Smooth muscle cell of trachea (primary cell): ENCODE measurements at places on chromosomes 2 and 18. TPM values are rescaled to one million over a fixed set of nuclear protein-coding genes. Genes with fewer than 3 reads are reported as not detected.

ACTG2 gene
- 2.2 and 4.1 TPM in 2 replicates for total RNA-seq

SANBR gene
- total RNA-seq = 11.2 and 13.4 TPM in 2 replicates

EXOC6B gene
- 27.1 and 33.2 TPM in 2 replicates for total RNA-seq

ILKAP gene
- 19.8 and 32.1 TPM in 2 replicates for total RNA-seq

NYAP2 gene
- total RNA-seq = not detected in 2 replicates

CDH7 gene
- not detected in 2 replicates for total RNA-seq

SLC8A1 gene
- total RNA-seq = 71.3 and 80.3 TPM in 2 replicates

FAM110C gene
- under 0.01 TPM in 1 of 2 replicates, not detected in the other for total RNA-seq

UBE2F gene
- total RNA-seq = 59.3 and 60.4 TPM in 2 replicates

ALPP gene
- under 0.01 TPM in 1 of 2 replicates, not detected in the other for total RNA-seq

DDX1 gene
- 65.3 and 101 TPM in 2 replicates for total RNA-seq

TSPYL6 gene
- total RNA-seq = under 0.01 TPM in 1 of 2 replicates, not detected in the other

FAM228B gene
- 6.3 and 9.3 TPM in 2 replicates for total RNA-seq

ABHD1 gene
- total RNA-seq = under 0.01 and 0.15 TPM in 2 replicates

TDRD15 gene
- total RNA-seq = not detected in 2 replicates

SPEG gene
- 11.3 and 21.7 TPM in 2 replicates for total RNA-seq

XDH gene
- total RNA-seq = 0.87 and 1.3 TPM in 2 replicates

NT5C1B gene
- total RNA-seq = not detected in 2 replicates

CKAP2L gene
- 0.50 and 15.3 TPM in 2 replicates for total RNA-seq

REG1B gene
- not detected in 2 replicates for total RNA-seq

DUSP19 gene
- 3.5 TPM in 2 replicates for total RNA-seq

NPHP1 gene
- 5.1 and 8.3 TPM in 2 replicates for total RNA-seq

ZC3H15 gene
- total RNA-seq = 56.2 and 93.1 TPM in 2 replicates

KLHL29 gene
- 4.2 and 13.9 TPM in 2 replicates for total RNA-seq

FAM237A gene
- not detected in 2 replicates for total RNA-seq

DHRS9 gene
- not detected in 2 replicates for total RNA-seq

SKOR2 gene
- not detected in 2 replicates for total RNA-seq

FSHR gene
- not detected in 2 replicates for total RNA-seq

GAL3ST2 gene
- 0.15 TPM in 1 of 2 replicates, not detected in the other for total RNA-seq

ONECUT2 gene
- total RNA-seq = under 0.01 TPM in 2 replicates

POTEC gene
- not detected in 2 replicates for total RNA-seq

MXD1 gene
- 4.0 and 4.9 TPM in 2 replicates for total RNA-seq

LINC00305 gene
- total RNA-seq = not detected in 2 replicates

MARCO gene
- not detected in 2 replicates for total RNA-seq

ANKRD30BL gene
- not detected in 2 replicates for total RNA-seq

CPO gene
- total RNA-seq = 0.17 TPM in 1 of 2 replicates, not detected in the other

ELOA2 gene
- not detected in 2 replicates for total RNA-seq

TNS1 gene
- 114 and 121 TPM in 2 replicates for total RNA-seq

NTSR2 gene
- total RNA-seq = not detected in 2 replicates

AQP12A gene
- not detected in 2 replicates for total RNA-seq

SH3BP4 gene
- 35.3 and 67.5 TPM in 2 replicates for total RNA-seq

PROM2 gene
- total RNA-seq = 0.29 and 0.83 TPM in 2 replicates

C1QL2 gene
- total RNA-seq = not detected in 2 replicates

GATA6 gene
- 5.7 and 7.9 TPM in 2 replicates for total RNA-seq

TRIB2 gene
- total RNA-seq = 16.6 and 18.4 TPM in 2 replicates

B3GNT2 gene
- 9.9 and 11.2 TPM in 2 replicates for total RNA-seq

UGP2 gene
- total RNA-seq = 131 and 166 TPM in 2 replicates

RAD51AP2 gene
- not detected in 2 replicates for total RNA-seq

LOXHD1 gene
- not detected in 2 replicates for total RNA-seq
